Activated naive CD8-positive, alpha-beta T cell treated with anti-CD3 and anti-CD28 coated beads, Interleukin-2, amount 10 ng/mL, durations not matched to agents 7 days and 5 days (primary cell): ENCODE measurements at places on chromosomes 7 and 10.
A peak's percentile ranks its signal among the peaks of the same experiment; 100 is the strongest.

- H3K27ac ChIP-seq = no peak overlapping the region
- no peaks in the 10 kb centered on the region for H3K36me3 ChIP-seq
- no peaks in the 10 kb centered on the region for H3K27me3 ChIP-seq
- no peak overlapping the region for H3K4me3 ChIP-seq
- DNase-seq = no peak
Observed at GRCh38 chr7:7504910-7505704, 30.6 kb downstream of the COL28A1 start.

GRCh38 chr7:155702616-155703015 is 58.2 kb downstream of the RBM33 start:
- H3K36me3 ChIP-seq = peaks cover 29% of the 10 kb centered on the region
- peak overlapping the region; percentile 60 for H3K27ac ChIP-seq
- no peak overlapping the region for H3K4me3 ChIP-seq
- no peak for DNase-seq

DNA sequence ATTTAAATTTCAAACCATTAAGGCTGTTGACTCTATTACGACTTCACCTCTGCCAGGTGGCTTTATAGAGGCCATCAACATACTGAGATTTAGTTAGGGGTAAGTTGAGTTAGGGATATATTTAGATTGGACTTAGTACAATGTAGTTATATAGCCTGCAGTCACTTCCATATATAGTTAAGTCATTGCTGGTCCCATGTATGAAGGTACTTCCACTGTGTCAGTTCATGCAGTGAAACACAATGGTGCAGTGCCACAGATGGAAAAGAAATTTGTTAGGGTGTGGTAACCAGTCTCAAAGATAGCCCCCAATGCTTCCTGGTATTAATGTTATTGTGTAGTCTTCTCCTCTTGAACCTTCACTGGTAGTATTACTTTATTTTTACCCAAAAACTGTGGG is 12.6 kb upstream of the TSPAN13 start:
- H3K4me3 ChIP-seq = no peak overlapping the region
- peaks cover 2% of the 10 kb centered on the region for H3K27me3 ChIP-seq
- no peaks in the 10 kb centered on the region for H3K36me3 ChIP-seq
- no peaks in the 10 kb centered on the region for H3K4me1 ChIP-seq

DNA sequence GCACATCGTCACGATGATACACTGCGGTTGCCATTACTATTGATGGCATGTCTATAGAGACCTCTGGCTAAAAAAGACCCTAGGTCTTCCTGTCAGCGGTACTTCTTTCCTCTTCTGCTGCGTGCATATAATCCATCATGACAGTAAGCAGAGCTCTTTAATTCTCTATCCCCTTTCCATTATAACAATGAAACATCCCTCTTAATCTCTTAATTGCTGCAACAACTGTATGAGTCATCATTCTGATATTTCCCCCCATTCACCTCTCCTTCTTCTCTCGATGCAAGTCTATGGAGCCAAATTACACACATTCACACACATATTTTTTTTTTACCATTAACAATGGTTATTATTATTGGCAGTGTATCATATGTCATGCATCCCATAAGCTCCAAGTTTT is 45.2 kb upstream of the AKR1E2 start:
- H3K27ac ChIP-seq = no peak overlapping the region
- no peaks in the 10 kb centered on the region for H3K4me1 ChIP-seq
- DNase-seq = no peak
- peaks cover 31% of the 10 kb centered on the region for H3K27me3 ChIP-seq
- H3K36me3 ChIP-seq = no peaks in the 10 kb centered on the region
- H3K4me3 ChIP-seq = no peak overlapping the region

DNA sequence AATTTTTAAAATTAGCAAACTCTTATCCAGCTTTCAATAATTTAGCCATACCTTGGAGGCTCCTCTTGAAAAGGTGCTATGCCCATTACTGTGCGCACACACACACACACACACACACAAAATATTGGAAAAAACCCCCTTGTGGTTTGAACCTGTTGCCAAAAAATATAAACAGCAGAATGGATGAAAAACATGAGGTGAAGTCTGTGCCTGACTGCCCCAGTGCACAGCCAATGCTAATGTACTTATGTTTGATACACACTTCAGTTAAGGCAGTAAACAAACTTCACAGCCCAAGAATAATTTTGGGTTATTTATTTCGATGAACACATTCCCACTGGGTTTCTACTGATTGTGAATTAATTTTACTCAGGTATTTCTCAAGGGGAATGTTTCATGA is 113.2 kb upstream of the SEM1 start:
- H3K27ac ChIP-seq = no peak overlapping the region
- no peaks in the 10 kb centered on the region for H3K36me3 ChIP-seq
- H3K4me3 ChIP-seq = no peak overlapping the region

- H3K27ac ChIP-seq = no peak overlapping the region
- H3K4me1 ChIP-seq = no peaks in the 10 kb centered on the region
- no peaks in the 10 kb centered on the region for H3K36me3 ChIP-seq
Observed at GRCh38 chr10:34628174-34628796, 186.8 kb downstream of the PARD3 start.

- no peak overlapping the region for H3K27ac ChIP-seq
- no peak overlapping the region for H3K4me3 ChIP-seq
- no peaks in the 10 kb centered on the region for H3K27me3 ChIP-seq
- no peak for DNase-seq
Observed at GRCh38 chr10:131618587-131619267, 282.1 kb upstream of the PPP2R2D start.

DNA sequence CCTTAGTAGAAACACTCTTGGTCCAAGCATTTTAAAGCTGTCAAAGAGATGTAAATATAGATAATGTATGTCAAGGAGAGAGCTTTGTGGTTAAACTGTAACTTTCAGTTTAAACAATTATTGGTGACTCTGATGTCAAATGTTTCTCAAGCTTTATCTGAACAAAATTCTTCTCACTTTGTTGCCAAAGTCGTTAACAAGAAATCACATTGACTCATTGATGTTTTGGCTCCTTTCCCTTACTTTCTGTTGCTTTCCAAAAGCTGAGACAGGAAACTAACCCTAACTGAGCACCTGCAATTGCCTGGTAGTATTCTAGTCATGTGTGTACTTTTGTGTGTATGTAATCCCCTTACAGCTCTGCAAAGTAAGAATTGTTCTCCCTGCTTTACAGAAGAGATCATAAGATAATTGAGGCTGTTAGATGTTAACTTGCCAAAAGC is 108.5 kb downstream of the CFTR start:
- no peaks in the 10 kb centered on the region for H3K4me1 ChIP-seq
- no peak overlapping the region for H3K4me3 ChIP-seq
- H3K27ac ChIP-seq = no peak overlapping the region
- DNase-seq = no peak
- no peaks in the 10 kb centered on the region for H3K36me3 ChIP-seq
- H3K27me3 ChIP-seq = no peaks in the 10 kb centered on the region

- peaks cover 46% of the 10 kb centered on the region for H3K36me3 ChIP-seq
- peak overlapping the region; percentile 95 for H3K4me3 ChIP-seq
- H3K27me3 ChIP-seq = no peaks in the 10 kb centered on the region
- peak overlapping the region; percentile 46 for H3K27ac ChIP-seq
- DNase-seq = no peak
- H3K4me1 ChIP-seq = peaks cover 50% of the 10 kb centered on the region
Observed at GRCh38 chr7:158702944-158703343, 1.7 kb downstream of the NCAPG2 start.
